Stimulated activated CD4-positive, alpha-beta T cell treated with anti-CD3 and anti-CD28 coated beads, Interleukin-12 subunit alpha, Interleukin-12 subunit beta, amount 100 ng/mL, for 24 hours (primary cell): ENCODE measurements at places on chromosomes 5 and 9.

DNA sequence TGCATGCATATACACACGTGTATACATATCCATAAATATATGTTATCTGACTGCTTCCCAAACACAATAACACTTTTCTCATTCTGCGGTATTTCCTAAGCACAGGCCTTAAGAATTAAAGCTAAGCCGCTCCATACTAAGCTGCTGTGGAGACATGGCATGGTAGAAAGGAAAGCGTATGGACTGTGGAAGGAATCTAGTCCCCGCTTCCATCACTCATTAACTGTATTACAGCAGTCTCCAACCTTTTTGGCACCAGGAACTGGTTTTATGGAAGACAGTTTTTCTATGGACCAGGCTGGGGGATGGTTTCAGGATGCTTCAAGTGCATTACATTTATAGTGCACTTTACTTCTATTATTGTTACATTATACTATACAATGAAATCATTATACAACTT lies 11.3 kb downstream of the CDKL3 start:
- no peak for DNase-seq

DNA sequence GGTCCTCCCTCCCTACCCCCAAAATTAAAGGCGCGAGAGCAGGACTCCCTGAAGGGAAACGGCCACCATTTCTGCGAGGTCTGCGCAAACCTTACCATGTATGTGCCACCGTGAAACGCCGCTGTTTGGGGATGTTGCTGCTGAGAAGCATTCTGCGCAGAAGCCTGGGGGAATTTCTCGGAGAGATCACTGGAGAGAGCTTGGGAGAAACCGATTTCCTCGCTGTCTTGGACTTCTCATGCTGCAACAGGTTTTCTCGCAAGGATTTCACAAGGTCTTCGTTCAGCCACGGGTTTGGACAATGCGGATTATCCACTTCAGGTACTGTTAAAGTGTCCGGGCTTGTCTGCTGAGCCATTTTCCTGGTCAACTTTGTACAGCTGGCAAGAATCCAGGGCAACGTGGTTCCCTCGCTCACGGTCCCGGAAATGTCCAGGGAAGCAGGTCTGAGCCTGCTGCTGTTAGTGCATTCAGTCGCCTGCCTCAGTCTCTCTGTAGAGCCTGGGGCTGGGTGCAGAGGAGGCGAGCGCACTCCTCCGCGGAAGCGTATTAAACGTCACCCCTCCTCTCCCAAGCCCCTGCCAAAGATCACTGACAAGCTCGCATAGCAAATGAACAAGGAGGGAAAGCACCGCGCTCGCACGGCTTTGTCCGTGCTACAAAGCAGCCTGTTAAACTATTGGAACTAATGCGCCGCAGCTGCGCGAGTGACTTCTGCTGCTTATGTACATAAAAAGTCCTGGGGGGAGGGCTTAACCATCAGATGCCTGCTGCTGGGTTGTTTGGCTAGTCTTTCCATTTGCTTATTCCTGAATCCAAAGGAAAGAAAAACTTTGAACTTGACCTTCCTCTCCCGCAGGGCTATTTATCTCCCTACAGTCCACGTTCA lies 125.1 kb downstream of the PDE4D start:
- no peak for DNase-seq

DNA sequence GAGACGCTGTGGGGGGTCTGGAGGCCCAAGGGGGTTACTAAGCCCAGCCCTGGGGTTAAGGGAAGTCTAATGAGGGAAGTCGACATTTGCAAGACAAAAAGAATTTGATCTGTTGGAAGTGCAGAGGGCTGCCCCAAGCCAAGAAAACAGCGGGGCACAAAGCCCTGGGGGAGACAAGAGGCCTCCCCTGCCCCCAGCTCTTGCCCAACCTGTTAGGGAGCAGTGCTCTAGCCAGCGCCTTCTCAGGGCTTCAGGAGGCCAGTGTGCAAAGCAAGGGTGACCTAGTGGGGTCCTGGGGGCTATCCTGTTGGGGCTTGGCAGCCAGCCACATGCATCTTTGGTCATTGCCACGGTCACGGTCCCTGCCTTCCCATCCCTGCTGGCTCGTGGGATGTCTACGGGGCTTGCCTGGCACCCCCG lies 25.2 kb downstream of the GFI1B start:
- no peak for DNase-seq

DNA sequence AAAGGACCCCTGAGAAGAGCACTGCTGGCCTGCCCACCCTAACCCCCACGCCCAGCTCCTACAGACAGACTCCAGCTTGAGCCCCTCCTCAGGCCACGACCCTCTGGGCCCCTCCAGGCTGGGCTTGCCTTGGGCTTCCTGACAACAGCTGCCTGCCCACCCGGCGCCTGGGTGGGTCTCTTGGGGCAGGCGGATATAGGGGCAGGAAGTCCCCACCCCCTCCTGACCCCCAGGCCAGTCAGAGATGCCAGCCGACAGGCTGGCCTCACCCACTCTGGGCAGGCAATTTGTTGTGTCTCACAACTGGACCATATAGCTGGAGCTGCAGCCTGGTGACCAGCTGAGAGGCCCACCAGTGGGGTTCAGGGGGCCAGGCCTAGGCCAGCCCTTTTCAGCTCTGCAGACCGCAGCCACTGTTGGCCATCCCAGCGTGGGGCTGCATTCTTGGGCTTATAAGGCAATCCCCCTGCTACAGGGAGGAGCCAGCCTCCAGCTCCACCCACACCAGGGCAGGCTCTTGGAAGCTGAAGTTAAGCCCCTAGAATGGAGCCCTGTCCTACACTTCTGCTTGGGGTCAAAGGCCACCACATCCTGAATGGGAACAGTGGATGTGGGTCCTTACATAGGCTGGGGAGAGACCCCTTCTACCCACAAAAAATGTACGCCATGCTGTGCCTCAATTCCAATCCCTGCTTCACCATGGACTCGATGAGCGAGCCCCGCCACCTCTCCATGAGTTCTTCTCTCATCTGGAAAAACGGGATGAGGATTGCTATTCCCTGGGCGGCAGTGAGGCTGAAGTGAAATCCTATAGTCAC lies 2.0 kb downstream of the PDLIM7 start:
- DNase-seq: no peak

GRCh38 chr9:124040935-124041816 lies 29.6 kb downstream of the LHX2 start:
- DNase-seq: no peak

DNA sequence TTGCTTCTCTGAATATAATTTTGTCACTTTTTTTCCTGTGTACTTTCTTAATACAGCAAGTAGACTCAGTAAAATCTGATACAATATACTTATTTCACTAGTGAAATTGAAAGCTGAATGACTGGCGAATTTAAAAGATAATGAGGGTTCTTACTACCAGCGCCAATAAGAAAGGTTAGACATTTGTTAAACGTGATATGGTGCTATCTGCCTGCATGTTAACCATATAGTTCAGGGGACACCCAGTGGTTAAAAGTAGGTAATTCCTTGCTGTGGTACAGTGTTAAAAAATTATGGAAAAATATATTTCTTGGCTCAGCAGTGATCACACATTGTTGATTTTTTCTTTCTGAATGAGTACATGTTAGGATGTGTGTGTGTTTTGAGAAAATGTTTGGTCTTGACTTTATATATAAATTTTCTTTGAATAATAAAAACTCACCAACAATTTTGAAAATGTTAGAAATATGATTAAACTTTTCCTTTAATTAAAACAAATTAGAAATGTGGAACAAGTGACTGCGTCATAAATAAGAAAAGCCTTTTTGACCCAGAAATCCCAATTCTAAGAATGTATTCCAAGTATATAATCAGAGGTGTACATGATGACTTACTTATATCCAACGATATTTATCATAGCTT lies 25.8 kb downstream of the CAST start:
- no peak for DNase-seq
